ENCODE measurements at places on chromosomes 5 and 9.

GRCh38 chr5:40879163-40879942, 29.9 kb upstream of the C7 start:
- no peak for DNase-seq

DNA sequence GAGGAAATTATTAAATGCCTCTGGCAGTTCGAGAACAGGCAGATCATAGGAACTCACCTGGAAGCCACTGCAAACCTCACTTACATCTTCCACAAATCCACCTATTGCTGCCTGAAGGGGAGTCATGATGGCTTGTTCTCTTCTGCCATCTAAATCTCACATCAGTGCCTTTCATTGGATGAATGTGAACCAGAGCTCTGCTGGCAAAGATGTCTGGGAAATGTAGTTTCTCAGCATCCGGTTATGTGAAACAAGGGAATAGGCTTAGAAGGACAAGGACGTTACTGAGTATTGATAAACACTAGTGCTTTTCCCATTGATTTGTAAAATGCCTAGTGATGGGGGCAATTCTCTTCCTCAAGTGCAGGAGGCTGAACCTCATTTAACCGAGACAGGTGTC, 483.3 kb downstream of the ARHGEF28 start:
- no peak for DNase-seq

- no peak for DNase-seq
Observed at GRCh38 chr5:97242341-97242740, 59.3 kb upstream of the RIOK2 start.

GRCh38 chr5:169629847-169630548, 7.1 kb upstream of the DOCK2 start:
- no peak for DNase-seq

DNA sequence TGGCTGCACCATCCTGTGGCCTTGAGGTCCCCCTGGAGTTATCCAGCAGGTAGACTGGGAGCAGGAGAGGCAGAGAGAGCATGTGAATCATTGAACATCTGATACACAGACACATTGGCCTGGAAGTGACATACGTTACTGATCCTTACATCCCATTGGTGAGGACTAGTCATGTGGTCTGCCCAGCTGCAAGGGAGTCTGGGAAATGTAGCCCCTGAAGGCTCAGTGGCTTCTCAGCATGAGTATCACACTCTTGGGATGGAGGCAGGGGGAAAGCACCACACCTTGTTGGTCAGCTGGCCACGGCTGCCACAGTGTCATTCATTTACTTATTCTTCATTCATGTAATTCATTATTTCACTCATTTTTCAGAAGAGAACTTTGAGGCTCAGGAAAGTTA, 13.3 kb upstream of the KCNMB1 start:
- DNase-seq: no peak
